Fibroblast of the conjunctiva (primary cell): ENCODE measurements at places on chromosomes 2 and 18.

- DNase-seq: no peak
These were observed 49.5 kb upstream of the MBOAT2 start for GRCh38 chr2:9052821-9053533.

- DNase-seq: peak; percentile 61
These were observed 14.2 kb downstream of the SIGLEC15 start for GRCh38 chr18:45839414-45840395.

GRCh38 chr2:111679202-111679601 lies 204.8 kb downstream of the ANAPC1 start:
- no peak for DNase-seq

- DNase-seq: no peak
These were observed 138.4 kb upstream of the HNRNPA3 start for GRCh38 chr2:177074099-177074710.

- DNase-seq: no peak
These were observed 12.0 kb downstream of the SFTPB start for GRCh38 chr2:85655961-85656417.

DNA sequence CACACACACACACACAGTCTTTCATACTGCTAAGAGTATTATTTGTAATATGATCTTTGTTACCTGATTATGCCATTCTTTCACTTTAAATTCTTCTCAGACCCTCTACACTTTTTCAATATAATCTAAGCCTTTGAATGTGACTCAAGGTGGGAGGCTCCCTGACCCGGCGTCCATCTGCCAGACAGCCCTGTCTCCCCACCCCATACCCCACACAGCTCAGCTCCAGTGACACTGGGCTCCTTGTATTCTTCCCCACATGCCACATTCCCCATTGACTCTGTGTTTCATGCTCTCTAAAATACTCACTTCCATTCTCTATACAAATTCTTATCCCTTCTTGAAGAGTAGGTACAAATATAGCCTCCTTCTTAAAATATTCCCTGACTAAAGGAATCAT lies 442.2 kb downstream of the TGIF1 start:
- no peak for DNase-seq

DNA sequence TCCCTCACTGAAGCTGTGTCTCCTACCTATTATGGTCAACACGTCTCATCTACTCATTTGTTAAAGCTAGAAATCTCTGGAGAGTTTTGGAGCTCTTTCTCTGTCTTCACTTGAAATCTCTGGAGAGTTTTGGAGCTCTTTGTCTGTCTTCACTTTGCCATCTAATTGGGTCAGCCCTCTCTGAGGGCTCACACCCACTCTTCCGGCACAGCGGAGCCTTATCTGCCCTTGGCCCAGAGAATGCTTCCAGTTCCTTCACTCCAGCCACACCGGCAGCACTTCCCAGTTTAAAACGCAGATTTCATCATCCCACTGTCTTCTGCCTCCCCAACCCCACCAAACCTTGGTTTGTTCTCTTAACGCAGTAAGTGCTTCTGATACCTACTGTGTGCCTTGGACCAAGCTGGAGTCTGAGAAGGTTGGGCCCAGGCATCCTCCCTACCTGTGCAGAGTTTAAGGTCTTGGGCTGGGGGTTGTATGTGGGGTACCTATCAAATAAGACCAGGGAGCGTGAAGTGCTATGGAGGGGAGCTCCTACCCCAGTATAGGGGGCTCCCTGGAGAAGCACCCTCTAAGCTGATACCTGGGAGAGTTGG lies 5.0 kb downstream of the HPCAL1 start:
- DNase-seq: no peak

DNA sequence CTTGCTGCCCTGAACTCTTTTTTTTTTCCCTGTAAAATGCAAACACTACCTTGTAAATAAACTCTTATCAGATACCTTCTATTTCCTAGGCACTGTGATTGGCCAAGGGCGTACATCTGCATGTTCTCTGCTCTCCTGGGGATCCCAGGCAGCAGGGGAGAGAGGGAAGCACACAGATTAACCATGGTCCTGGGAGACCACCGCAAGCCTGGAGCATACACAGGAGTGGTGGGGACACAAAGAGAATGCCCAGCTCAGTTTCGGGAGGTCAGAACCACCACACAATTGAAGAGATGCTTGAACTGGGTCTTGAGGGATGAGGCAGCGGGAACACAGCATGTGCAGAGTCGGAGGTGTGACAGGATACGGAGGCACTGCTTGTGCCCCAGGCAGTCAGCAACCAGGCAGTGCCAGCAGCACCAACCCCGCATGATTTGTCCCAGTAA lies 2.1 kb downstream of the GREB1 start:
- no peak for DNase-seq

GRCh38 chr2:222919841-222920526 lies 59.1 kb downstream of the ACSL3 start:
- peak; percentile 70 for DNase-seq

GRCh38 chr2:10764096-10764785 lies 42.8 kb downstream of the ATP6V1C2 start:
- DNase-seq: no peak

- DNase-seq: no peak
These were observed 27.5 kb upstream of the ALPP start for GRCh38 chr2:232350804-232351685.

DNA sequence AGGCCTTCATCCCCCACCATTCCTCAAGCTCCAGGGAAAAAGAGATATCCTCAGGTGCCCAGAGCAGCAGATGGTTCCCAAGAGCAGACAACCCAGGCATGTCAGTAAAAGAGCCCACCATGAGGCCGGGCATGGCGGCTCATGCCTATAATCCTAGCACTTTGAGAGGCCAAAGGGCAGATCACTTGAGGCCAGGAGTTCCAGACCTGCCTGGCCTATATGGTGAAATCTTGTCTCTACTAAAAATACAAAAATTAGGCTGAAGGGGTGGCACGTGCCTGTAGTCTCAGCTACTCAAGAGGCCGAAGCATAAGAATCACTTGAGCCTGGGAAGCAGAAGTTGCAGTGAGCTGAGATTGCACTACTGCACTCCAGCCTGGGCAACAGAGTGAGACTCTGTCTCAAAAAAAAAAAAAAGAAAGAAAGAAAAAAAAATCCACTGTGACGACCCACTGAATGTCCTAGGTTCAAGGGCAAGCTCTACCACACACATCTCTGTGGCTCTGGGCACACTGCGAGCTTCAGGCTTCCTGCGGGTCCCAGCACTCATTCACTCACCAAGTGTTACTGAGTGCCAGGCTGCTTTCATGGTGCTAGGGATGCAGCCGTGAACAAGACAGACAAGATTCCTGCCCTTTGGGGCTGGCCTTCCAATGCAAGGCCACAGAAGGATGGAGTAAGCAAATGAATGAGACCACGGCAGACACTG lies 6.5 kb upstream of the DUSP2 start:
- no peak for DNase-seq

DNA sequence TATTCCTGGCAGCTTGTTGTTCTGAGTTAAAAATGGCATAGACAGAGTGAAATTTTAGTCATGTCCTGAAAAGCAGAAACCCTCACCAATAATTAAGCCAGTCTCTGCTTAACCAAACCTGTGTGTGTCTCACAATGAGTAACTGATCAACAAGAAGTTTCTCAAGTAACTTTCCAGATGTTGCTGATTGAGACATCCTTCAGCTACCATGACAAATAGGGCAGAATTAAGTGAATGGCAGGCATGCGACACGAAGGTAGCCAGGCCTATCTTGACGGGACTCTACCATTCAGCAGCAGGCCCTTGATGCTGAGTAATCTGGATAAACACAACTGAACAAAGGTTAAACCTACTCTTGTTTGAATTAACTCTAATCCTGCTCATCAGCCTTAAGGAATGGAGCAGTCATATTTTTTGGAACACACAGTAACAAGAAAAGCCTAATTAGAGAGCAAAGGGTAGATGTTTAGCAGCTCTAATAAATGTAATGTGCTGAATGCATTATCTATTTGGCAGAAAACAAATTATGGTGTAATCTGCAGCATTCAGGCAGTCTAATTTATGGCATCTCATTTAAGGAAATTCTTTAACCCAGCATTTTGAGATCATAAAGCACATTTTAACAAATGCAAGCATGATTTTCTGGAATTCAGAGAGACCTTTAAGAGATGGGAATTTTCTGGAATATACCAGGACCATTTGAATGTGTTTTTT lies 159.5 kb upstream of the EPHA4 start:
- no peak for DNase-seq

DNA sequence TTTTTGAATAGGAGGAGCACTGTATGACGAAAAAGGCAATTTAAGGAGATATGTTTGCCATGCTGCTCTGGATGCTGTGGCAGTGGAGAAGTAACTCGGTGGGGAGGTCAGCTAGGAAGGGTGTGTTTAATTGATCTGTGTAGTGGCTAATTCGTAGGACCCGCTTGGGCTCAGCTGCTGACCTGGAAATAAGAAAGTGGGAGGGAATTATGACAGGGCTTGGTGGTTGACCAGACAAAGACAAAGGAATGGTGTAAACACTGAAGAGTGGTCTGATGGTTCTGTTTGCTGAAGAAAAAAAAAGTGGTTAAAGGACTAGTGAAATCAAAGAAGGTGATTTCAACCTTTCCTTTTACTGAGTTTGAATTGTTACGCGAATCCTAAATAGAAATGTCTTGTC lies 146.0 kb downstream of the MAP4K4 start:
- DNase-seq: no peak

DNA sequence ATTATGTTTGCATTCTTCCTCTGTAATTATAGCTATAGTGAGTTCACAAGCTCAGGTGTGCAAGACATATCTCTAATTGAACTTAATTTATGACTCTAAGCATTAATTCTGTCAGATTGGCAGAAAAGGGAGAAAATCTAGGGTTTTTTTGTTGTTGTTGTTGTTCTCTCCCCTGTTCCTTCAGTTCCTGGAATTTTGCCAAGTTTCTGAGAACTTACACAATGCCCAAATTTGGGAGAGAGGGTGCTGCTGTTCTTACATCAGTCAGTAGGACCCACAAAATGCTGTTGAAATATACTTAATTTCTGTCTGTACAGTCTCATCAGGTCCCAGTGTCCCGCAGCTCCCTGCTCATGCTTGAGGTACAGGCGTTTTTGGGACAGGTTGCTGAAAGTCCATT lies 221.8 kb upstream of the RBMS1 start:
- no peak for DNase-seq

- DNase-seq: no peak
These were observed 9.1 kb downstream of the CNNM4 start for GRCh38 chr2:96769814-96770213.

GRCh38 chr2:189426886-189427285 lies 14.4 kb upstream of the WDR75 start:
- no peak for DNase-seq

- peak; percentile 86 for DNase-seq
These were observed 43.9 kb upstream of the STPG4 start for GRCh38 chr2:47198985-47199451.

DNA sequence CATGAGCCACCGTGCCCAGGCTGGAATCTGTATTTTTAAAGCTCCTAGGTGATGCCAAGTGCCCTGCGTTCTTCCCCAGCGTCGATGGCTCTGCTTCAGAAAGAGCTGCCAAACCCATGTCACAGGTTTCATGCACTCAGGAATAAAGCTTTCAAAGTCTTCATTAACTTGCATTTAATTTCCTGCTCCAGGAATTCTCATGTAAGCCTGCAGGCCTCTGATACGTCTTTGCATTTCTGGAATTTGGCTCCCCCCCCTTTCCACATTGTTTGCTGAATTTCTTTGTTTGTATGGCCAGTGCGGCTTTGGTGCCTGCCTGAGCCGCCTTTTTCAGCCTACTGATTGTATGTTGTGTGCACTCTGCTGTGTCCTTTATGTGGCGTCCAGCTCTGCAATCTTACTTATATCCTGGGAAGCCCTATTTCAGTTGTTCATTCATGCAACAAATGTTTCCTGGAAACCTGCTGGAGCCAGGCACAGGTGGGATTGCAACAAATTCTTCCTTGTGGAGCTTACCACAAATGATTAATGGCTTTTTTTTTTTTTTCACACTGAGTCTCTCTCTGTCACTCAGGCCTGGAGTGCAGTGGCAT lies 17.9 kb upstream of the OTOF start:
- DNase-seq: no peak

- no peak for DNase-seq
These were observed 85.9 kb downstream of the ZNF407 start for GRCh38 chr18:74683573-74683972.

- DNase-seq: no peak
These were observed 18.2 kb downstream of the NRP2 start for GRCh38 chr2:205700331-205701132.

- no peak for DNase-seq
These were observed 397.2 kb upstream of the SMIM21 start for GRCh38 chr18:75824661-75825060.

GRCh38 chr18:35189510-35189909 lies 51.3 kb upstream of the ZNF397 start:
- no peak for DNase-seq

DNA sequence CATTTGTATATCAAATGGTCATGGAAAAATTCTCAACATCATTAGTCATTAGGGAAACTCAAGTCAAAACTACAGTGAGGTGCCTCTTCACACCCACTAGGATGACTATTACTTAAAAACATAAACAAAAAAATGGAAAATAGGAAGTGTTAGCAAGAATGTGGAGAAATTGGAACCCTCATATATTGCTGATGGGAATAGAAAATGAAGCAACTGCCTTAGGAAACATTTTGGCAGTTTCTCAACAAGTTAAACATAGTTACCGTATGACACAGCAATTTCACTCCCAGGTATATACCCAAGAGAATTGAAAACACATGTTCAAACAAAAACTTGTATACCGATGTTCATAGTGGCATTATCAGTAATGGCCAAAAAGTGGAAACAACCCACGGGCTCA lies 18.1 kb upstream of the CYP26B1 start:
- DNase-seq: no peak

- peak; percentile 93 for DNase-seq
These were observed 136.7 kb downstream of the LAMA3 start for GRCh38 chr18:23825978-23826405.

- DNase-seq: peak; percentile 97
These were observed 33.2 kb upstream of the CWC22 start for GRCh38 chr2:180040146-180040925.

- DNase-seq: no peak
These were observed 231.9 kb upstream of the MGAT5 start for GRCh38 chr2:134021830-134022524.

- DNase-seq: no peak
These were observed 138.6 kb downstream of the DTNA start for GRCh38 chr18:34848695-34849094.

DNA sequence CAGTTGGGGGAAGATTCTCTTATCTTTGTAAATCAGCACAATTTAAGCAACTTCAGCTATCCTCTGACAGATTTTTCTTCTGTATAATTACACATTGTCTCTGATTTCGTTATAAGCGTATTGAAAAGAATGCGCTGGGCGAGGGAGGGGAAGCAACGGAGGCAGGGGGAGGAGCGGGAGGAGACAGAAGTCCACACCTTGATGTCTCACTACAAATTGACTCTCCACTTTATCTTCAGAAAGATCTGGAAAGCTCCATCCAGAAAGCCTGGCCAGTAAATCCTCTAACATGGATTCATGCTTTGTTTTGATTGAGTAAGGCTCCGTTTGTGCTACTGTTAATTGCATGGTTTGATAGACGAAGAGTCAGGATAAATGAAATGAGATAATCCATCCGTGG lies 76.6 kb downstream of the SMIM21 start:
- DNase-seq: no peak

- no peak for DNase-seq
These were observed at the start of gene SIX3 for GRCh38 chr2:44941551-44942234. Gene SIX3, plus strand, starts transcription at chr2:44941702. Its CDS starts 403 bp downstream, at chr2:44942105.

- DNase-seq: no peak
These were observed 16.1 kb upstream of the OTX1 start for GRCh38 chr2:63034526-63034925.
